Esophagus squamous epithelium (tissue), 5 donors: ENCODE measurements at places on chromosomes 1 and 21. TPM values are rescaled to one million over a fixed set of nuclear protein-coding genes. Genes with fewer than 3 reads are reported as not detected.

Gene OBSCN
- total RNA-seq = 5.7 TPM

Gene IL23R
- 0.22 TPM for total RNA-seq

DNA sequence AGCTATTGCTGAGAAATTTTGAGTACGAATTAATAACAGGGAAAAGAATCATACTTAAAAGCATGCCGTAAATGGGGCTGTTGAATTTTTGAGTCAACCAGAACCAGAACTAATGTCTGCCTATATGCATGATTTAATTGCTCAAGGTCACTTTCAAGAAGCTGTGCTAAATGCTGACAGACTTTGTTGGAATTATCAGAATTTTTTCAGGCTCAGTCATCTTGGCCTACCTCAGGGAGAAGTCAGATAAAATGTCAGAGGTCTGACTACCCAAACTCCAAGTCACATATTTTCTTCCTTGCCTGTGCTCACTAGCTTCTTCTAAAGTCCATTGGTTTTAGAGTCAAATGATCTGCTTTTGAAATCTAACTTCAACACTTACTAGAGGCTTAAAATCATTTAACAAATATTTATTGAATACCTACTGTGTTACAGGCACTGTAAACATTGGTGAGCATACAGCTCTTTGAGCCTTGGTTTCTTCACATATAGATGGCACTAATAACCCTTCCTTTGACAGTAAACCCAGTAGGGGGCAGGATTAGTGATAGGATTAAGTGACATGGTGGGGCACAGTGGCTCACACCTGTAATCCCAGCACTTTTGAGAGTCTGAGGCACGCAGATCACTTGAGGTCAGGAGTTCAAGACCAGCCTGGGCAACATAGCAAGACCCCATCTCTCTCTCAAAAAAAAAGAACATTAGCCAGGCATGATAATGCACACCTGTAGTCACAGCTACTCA lies 121.2 kb upstream of the SLC44A3 start:
- H3K27me3 ChIP-seq = no peaks in the 10 kb centered on the region
- H3K4me3 ChIP-seq = no peak overlapping the region
- H3K36me3 ChIP-seq = no peaks in the 10 kb centered on the region
- DNase-seq = no peak

DNA sequence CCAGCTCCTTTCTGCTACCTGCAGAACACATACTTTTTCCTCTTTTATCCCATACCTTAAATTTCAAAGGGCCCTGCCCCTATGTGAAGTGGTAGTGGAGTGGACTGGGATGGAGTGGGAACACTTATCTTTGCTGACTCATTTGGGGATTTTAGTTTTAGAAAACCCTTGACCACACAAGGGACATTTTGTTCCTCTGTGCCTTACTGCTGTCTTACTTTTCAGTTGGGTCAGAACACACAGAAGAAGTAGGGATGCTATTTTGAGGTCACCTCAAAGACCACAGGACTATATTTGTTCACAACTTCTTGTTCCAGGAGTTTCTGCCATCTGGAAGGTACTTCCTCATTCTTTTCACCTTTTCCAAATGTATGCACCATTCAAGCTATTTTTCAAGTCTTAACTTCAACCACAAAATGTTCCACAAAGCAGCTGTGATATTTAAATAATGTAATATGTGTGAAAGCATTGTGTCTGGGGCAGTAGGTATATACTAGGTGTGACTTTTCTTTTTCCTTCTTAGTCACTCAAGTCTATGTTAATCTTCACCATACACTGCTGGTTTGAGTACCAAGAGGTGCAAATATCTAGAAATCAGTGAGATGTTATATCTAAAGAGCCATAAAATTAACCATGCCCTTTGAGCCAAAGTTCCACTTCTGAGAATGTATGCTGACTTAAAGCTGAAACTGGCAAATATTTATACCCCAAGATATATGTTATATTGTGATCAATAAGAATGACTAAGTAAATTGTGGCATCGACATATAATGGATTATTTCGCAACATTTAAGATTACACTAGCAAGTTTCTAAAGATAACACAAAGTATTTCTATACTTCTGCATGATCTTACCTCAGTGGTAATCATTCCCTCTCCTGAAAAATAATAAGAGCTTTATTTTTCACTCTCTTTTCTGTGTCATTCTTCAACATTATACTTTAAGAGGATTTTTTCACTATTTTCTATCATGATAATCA lies 308.5 kb downstream of the MRPL39 start:
- H3K36me3 ChIP-seq = no peaks in the 10 kb centered on the region
- no peaks in the 10 kb centered on the region for H3K27me3 ChIP-seq
- no peak for DNase-seq
- H3K27ac ChIP-seq = no peak overlapping the region

GRCh38 chr1:234515821-234516241 lies 36.9 kb upstream of the TARBP1 start:
- H3K27ac ChIP-seq = peak overlapping the region; percentile 51
- no peaks in the 10 kb centered on the region for H3K27me3 ChIP-seq
- peaks cover 10% of the 10 kb centered on the region for H3K4me1 ChIP-seq
- no peaks in the 10 kb centered on the region for H3K36me3 ChIP-seq
